T-cell (primary cell): ENCODE measurements at places on chromosomes 5 and 9. TPM values are rescaled to one million over a fixed set of nuclear protein-coding genes. Genes with fewer than 3 reads are reported as not detected.

TPD52L3 gene
- total RNA-seq: not detected

ZDHHC11B gene
- total RNA-seq: 20.6 TPM

CBY3 gene
- total RNA-seq: 0.50 TPM

AMBP gene
- 3.0 TPM for total RNA-seq

PTGR1 gene
- total RNA-seq: 0.38 TPM

ARSI gene
- not detected for total RNA-seq

EIF4E1B gene
- total RNA-seq: not detected

ANKRD18A gene
- total RNA-seq: 5.1 TPM

GRIA1 gene
- total RNA-seq: not detected

VLDLR gene
- total RNA-seq: 0.55 TPM

LEAP2 gene
- total RNA-seq: 1.3 TPM

DENND4C gene
- total RNA-seq: 54.2 TPM

PCDHGA12 gene
- not detected for total RNA-seq

IFNK gene
- total RNA-seq: not detected
